OCI-M1 (cell line): ENCODE measurements at places on chromosomes 3 and 15.

DNA sequence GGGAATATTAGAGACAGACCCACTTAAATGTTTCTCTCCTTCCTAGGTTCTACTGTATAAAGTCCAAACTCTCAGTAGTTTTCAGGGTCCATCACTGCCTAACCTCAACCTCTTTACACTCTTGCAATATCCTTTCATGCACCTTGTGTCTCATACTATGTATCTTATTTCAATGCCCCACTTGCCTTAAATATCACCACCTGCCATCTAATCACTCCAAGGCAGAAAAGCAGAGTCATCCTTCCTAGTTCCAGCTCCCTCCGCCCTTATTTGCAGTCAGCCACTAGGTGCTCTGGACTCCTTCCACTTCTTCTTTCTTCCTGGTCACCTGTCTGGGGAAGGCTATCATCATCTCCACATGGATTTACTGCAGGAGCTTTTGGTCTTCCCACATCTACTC lies 322.0 kb downstream of the MFSD1 start:
- peak; percentile 15 for DNase-seq

- DNase-seq: peak; percentile 70
These were observed 83.6 kb upstream of the SLCO3A1 start for GRCh38 chr15:91769894-91770293.

GRCh38 chr3:187334904-187335303 lies 33.3 kb upstream of the RTP4 start:
- DNase-seq: no peak

DNA sequence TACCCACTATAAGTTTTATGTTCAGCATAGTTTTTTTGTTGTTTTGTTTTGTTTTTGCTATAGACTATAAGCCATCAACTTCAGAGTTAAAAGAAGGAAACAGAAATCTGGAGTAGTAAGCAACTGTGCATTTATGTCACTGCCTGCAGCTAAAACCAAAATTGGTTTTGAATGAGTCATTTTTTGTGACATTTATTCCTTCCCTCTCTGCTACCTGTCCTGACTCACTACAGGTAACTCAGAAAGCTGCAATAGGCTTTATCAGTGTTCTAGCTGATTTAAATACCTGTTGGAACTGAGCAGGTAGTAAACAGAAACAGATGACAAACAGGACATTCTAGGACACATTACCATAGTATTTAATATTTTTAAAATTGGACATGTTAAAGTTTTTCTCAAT lies 393.3 kb upstream of the WNT5A start:
- no peak for DNase-seq

- DNase-seq: no peak
These were observed 17.5 kb upstream of the ARHGEF3 start for GRCh38 chr3:56819016-56819809.

- DNase-seq: no peak
These were observed 58.9 kb downstream of the TMCC1 start for GRCh38 chr3:129834580-129834979.

DNA sequence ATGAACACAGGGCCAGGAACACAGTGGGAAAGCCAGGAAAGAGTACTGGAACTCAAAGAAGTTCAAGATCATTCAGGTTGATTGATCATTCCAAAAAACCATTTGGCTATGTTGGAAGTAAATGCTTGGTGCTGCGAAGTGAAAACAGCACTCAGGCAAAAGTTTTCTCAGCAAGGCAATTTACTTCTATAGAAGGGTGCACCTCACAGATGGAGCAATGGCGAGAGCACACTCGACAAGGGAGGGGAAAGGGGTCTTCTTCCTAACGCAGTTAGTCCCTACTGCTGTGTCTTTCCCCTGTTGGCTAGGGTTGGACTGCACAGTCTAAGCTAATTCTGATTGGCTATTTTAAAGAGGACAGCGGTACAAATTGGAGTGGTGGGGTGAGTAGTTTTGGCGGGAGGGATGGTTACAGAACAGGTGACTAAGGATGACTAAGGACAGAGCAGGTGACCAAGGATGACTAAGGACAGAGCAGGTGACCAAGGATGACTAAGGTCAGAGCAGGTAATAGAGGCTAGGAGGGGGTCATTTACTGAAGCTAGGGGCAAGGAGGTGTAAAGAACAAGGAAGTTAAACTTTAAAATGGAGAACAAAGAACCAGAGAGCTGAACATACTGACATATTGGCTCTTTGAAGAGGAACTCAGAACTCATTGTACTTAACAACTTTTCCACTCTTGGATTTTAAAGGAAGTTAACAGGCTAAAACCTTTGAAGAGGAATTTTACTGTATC lies 43.3 kb downstream of the HOMER2 start:
- DNase-seq: no peak

DNA sequence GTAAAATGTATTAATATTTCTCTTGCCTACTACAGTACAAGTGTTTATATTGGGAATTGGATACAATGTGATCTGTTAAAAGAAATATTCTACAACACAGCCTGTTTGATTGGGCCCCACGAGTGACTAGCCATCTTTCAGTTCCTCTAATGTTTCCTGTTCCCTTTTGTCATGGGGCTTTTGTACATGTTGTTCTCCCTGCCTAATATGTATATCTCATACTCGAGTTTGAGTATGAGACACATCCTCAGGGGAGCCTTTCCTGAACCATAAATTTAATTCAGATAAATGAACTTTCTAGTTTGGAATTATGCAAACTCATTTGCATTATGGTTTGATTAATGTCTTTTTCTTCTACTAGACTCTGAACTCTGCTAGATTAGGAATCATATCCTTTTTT lies 65.5 kb downstream of the MEF2A start:
- DNase-seq: peak; percentile 26
